ENCODE measurements at places on chromosomes 1 and 21.

DNA sequence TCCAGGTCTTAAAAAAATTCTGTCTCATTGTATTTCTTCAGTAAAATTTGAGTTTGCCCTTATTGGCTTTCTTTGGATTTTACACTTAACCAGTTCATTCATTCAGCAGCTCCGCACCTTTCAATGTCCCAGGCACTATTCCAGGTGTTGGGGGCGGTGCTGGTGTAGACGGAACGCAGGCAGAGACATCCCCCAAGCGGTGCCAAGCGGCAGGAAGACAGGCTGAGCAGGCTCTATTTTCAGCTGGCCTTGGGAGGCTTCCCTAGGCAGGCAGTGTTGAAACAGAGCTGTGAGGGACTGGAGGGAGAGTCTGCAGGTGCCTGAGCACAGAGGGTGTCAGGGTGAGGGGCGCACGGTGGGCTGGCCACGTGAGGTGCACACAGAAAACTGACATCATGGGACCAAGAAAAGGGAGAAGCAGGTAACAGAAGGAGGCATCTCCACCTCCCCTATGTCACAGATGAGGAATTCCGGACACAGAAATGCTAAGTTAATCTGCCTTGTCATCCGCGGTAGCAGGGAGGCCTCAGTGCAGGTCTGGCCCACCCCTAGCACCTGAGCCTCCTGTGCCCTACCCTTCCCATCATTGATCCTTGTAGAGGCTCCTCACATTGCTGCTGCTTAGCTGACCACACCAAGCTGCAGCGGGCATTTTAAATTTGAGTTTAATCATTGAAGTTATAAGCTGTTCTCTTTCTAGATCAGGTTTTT is 40.8 kb downstream of the SLC37A1 start:
- DNase-seq: no peak

DNA sequence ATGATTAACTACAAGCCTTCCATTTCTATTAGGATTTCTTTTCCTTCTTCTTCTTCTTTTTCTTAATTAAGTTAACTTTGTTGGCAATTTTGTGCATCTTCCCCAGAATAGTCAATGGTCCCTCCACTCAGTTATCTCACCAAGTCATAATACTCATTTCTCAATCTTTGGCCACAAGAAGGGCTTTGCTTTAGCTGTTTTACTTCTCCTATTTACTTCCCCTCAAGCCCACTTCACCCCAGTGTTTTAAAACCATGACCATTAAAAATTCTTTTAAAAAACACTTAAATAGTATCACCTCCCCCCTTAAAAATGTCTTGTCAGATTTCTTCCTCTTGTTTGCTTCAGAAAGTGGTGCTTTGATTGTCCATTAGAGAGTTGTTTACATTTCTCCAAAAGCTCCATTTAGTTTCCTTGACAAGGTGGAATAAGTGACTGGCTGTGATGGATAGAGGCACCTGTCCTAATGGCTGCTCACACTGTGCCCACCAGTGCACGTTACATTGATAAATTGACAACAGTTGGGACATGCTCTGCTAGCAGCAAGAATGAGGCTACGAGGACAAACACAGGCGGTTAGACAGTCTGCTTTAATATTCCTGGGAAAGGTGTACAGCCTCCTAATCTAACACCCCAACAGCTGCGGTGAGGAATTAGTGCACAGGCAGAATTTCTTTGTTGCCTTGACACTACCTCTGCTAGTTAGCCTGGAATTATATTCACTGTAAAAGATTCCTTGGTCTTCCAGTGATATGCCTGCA is 354.7 kb downstream of the LMO4 start:
- no peak for DNase-seq

- no peak for DNase-seq
These were observed 65.7 kb downstream of the NPHS2 start for GRCh38 chr1:179510038-179510437.

GRCh38 chr1:20168564-20169491 is 17.1 kb upstream of the UBXN10 start:
- no peak for DNase-seq

DNA sequence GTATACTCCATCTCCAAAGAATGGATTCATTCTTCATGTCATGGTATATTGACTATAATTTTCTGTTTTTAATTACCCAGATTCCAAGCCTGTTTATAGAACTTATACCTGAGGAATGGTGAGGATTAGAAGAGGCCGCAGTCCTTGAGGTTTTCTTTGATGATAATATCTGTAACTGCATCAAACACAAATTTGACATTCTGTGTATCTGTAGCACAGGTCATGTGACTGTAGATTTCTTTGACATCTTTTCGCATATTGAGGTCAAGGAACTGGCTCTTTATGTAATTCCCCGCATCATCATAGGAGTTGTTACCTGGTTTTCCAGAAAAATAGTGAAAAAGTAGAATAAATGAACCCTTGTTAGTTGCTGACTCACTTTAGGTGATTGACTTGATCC is 16.2 kb downstream of the GNAT2 start:
- no peak for DNase-seq

GRCh38 chr1:187517546-187517945 is 688.8 kb downstream of the PLA2G4A start:
- no peak for DNase-seq
